ENCODE measurements at places on chromosomes 5 and 9.

DNA sequence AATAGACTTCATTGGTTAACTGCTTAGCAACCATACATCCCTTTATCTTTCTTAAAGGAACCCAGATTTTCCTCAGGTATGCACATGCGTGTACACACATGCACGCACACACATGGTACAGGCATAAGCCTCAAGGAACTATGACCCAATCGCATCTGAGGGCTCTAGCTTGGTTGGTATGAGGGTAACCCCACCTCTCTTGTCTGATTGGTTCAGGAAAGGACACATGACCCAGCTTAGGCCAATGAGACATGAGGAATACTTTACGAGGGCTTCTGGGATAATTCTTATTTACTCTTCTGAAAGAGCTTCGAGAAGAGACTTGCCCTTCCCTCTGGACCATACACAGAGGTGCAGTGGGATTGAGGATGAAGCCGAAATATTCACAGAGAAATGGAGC, 141.9 kb downstream of the FRMD3 start:
- DNase-seq, result no peak

- DNase-seq, result peak; percentile 20
Measured at GRCh38 chr5:39714036-39714698, 289.4 kb upstream of the DAB2 start.

DNA sequence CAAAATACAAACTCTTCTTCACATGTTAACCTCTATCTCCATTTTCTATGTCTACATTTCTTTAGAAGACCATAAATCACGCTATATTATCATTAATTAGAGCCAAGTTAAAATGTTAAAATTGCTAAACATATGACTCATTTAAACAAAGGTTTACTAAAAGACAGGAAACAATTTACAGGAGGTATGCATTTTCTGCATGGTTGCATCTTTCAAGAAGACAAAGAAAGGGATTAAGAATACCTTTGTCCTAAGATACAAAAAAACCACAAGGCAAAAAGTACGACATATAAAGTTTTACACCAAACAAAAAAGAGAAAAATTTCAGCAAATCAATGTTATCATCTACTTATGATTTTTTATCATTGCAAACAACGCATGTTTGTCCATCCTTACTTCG, 324.4 kb downstream of the PDE4D start:
- DNase-seq, result no peak

DNA sequence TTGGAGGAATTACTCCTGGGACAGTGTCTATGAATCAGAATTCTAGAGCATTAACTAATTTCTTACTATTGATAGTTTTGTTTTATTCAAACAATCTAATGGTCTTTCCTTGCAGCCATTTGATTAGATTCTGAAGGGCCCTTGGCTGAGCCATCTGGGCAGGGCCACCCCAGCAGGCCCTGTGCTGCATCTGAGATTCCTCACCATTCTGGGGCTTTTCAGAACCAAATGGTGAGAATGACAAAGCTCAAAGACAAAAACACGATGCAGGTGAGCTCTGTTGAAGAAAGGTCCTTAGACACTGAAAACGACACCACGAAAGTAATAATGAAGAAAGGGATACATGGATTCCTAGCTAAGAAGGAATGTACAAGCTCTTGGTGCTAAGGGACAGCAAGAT, 321.0 kb upstream of the IRX4 start:
- DNase-seq, result peak; percentile 22

DNA sequence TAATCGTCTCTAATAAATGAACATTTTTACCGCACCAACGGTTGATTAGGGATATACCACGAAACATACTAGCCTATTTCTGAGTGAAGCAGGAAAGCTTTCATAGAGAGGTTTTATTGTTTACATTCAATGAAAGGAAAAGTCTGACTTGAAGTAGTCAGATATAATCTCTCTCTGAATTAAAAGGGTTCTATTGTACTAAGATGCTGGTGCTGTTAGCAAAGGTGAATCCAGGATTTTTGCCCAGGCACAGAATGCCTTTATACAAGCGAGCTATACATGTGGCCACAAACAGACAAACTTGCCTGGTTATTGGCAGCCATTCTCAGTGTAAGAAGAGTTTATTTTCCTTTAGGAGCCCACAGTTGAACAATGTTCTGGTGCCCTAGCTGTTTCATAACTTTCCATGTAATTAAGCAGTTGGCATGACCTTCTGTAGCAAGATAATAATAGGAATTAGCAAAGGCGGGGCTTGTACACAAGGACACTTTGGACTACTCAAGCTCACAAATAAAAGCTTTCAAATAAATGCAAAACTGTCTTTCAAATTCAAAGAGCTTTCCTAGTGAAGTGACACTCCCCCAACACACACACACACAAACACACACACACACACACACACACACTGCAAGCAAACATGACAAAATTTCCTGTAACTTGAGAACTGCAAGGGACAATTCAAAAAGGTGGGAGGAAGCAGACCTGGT, 198.7 kb upstream of the MAP3K1 start:
- no peak for DNase-seq

GRCh38 chr5:140977003-140977402, 10.7 kb downstream of the PCDHAC2 start:
- DNase-seq, result no peak

GRCh38 chr5:126198531-126198930, 224.7 kb upstream of the GRAMD2B start:
- DNase-seq, result no peak

DNA sequence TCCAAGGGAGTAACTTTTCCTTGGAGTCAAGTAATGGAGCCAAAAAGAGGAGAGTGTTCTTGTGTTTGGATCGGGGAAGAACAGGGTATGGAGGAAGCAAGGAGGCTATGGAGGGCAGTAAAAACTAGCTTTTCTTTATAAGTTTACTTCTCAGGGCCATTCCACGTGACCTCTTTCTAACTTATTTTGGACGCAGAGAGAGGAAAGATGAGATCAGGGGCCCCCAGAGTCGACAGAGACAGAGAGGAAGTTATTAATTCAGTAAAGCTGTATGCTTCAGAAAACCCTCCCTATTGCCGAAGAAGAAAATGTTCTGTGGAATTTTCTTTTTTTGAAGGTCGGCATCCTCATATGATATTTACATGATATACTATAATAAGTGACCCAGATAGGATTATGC, 233.8 kb upstream of the MPDZ start:
- DNase-seq, result no peak

DNA sequence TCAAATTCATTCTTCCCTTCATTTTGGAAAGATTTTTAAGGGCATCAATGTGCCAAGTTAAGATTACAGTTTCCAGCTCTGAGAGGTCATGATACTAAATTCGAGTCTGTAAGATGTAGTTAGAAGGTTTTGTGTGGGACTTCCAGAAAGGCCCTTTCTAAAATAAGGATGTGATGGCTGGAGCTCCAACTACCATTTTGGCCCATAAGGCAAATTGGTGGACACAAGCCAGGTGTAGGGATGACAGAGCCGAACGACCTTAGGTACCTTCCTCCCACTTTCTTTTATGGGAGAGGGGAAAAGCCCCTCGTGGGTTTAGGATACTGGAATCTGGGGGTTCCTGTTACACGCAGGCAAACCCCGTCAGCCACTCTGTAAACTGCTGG, 54.3 kb upstream of the PTPDC1 start:
- no peak for DNase-seq

DNA sequence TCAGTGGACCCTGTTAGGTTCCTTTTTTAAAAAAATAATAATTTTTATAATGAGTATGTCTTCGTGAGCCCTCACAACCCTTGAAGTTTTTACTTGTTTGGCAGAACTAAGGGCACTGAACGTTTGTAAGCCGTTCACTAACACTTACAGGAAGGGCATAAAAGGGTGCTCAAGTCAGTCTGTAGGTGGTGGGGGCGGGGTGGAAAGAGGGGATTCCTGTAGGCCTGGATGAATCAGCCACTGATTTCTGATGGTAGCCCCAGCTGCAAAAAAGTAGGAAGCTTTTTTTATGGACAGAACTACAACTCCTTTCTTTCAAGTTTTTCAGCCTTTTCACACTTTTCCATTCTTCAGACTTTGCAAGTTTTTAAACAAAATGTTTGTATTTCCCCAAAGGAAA, 35.8 kb downstream of the PIK3R1 start:
- DNase-seq, result no peak

- no peak for DNase-seq
Measured at GRCh38 chr9:91992461-91993041, 42.5 kb upstream of the ROR2 start.

DNA sequence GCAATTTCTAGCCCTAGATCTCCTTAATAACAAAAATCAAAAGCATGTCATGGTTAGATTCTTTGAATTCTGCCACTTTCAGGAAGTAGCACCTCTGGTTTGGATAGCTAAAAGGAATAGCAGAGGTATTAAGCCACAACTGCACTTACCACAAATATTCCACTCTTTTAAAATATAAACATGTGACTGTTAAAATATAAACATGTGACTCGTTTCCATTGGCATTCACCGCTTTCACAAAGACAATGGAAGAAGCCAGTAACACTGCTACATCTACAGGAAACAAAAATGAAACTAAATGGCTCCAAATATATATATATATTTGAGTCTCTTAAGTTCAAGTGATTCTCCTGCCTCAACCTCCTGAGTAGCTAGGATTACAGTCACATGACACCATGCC, 222.9 kb downstream of the ARL15 start:
- no peak for DNase-seq

- DNase-seq, result no peak
Measured at GRCh38 chr5:176530393-176530982, 6.7 kb downstream of the RNF44 start.

GRCh38 chr9:129166623-129167557, 11.2 kb downstream of the IER5L start:
- DNase-seq, result no peak

- DNase-seq, result no peak
Measured at GRCh38 chr9:113822315-113822714, 53.8 kb upstream of the ZNF618 start.

DNA sequence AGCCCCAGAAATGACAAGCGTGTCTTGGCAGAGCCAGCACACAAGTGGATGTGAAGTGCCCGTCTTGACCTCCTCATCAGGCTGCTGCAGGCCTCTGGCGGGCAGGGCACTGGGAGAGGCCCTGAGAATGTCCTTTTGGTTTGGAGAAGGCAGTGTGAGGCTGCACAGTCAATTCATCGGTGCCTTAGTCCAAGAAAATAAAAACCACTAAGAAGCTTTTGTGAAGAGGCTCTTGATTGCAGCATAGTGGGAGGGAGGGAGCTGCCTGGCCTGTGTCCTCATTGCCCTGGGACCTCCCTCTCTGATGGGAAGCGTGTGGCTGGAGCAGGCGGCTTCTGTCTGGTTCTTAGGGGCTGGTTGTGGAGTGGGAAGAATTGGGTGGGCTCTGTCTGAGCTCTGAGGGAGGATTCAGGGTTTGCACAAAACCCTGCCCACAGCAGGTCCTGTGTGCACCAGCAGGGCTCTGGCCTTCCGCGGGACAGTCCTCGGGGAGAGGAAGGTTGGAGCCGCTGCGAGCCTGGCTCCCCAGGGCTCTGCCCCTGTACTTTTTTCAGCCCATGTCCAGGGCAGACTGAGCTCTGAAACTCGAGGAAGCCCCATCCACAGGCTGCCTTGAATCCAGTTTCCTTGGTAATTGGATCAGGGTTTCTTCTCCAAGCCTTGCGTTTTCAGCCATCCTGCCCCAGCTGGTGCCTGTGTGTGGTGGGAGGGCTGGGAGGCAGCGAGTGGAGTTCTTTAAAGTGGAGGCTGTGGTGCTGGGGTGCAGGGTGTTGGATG, 1.1 kb downstream of the HRCT1 start:
- peak; percentile 22 for DNase-seq

DNA sequence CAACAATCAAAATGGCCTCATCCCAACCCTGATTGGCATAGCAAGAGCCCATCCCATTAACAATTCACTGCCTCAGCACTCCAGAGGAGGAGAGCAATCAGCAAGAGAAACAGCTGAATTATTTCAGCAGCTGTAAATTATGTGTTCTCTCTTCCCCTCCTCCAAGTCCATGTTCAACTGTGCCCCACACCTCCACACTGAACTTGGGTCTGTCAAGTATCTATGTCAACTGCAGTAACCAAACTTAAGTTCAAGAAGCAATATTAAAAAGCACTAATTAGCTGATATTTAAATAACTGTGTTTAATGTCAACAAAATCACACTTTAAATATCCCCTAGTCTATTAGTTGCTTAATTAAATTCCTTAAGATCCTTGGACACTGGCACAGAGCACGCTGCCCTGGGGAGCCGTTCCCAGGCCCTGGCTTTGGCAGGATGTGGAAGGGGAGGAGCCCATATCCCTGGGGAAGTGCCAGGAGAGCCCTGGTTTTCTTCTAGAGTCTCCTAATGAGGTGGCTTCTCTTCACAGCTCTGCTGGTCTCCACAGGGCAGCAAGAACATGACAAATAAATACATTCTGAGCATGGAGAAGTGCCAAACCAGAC, 50.6 kb downstream of the SIL1 start:
- DNase-seq, result no peak

DNA sequence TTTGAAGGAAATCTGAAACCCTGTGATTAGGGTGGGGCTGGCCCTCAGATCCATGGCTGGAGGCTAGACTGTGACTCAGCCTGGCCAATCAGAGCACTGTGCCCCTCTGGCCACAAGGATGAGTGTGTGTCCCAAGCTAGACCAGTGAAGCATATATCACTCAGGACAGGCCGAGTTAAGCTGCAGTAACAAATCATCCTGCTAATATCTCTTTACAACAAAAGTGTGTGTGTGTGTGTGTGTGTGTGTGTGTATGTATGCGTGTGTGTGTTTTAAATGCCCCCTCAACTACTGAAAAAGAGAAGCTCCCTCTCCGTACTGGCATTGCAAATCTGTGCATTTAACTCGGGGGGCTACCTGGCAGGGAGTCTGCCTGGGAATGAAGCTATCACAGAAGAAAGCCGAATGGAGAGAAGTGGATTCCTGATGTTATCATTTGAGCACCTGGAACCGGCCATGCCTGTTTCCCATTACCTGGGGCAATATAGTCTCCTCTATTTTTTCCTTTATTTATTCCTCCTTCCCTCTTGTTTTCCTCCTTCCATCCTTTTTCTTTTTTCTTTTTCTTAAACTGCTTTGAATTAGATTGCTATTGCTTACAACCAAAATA, 25.6 kb downstream of the STC2 start:
- no peak for DNase-seq

GRCh38 chr5:68265347-68265746, 49.8 kb downstream of the PIK3R1 start:
- no peak for DNase-seq

DNA sequence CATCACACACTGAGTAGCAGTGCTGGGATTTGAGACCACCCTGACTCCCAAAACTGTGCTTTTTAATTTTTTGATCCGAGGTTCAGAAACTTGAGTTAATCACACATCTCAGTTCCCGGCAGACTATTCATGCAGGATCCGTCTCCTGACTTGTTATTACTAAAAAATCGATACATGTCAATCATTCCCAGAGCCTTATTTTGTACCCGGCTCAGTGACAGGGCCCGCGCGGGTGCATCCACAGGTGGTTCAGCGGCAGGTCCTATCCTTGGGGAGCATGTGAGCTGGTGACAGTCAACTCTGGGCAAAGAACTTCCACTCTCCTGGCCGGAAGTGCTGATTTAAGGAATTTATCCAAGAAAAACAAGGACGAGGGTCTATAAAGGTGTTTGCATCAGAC, 95.9 kb upstream of the MVB12B start:
- no peak for DNase-seq

GRCh38 chr5:9707732-9708462, 77.7 kb upstream of the TAS2R1 start:
- no peak for DNase-seq
